WERI-Rb-1 (cell line): ENCODE measurements at places on chromosomes 6 and 20.

- no peak for DNase-seq
Measured at GRCh38 chr20:12860619-12861247, 148.0 kb upstream of the SPTLC3 start.

- DNase-seq = peak; percentile 89
Measured at GRCh38 chr6:33312361-33313104, 1.3 kb downstream of the TAPBP start.

- no peak for DNase-seq
Measured at GRCh38 chr6:149194820-149195558, 122.5 kb upstream of the TAB2 start.

DNA sequence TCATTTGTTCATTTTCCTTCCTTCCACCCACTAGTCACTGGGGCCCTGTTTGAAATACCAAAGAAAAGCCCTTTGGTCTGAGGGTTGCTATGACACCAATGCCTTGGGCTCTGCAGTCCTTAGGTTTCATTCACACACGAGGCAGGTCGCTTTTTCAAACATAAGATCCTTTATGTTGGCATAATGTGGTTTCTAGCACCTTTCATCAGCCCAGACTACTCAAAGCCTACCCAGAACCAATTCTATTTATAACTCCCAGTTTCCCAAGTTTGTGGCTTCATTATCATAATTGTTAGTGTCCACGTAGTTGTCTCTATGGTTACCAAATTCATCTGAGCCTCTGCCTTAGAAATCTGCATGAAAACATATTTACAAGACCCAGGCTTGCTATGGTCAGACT is 6.6 kb upstream of the TP53RK start:
- DNase-seq = no peak

GRCh38 chr6:111687652-111688051 is 82.0 kb upstream of the TRAF3IP2 start:
- DNase-seq = no peak

DNA sequence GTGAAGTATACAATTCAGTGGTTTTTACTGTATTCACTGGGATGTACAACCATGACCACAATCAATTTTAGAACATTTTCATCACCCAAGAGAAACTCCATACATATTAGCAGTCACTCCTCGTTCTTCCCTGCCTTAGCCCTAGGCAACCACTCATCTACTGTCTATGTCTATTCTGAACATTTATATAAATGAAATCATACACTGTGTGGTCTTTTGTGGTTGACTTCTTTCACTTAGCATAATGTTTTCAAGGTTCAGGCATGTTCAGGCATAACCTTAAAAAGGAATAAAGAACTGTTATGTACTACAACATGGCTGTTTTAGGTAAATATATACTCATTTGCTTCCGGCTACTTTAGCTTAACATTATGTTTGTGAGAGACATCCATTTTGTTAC is 37.3 kb downstream of the BLTP3A start:
- DNase-seq = no peak

GRCh38 chr6:108592371-108593337 is 31.9 kb downstream of the FOXO3 start:
- no peak for DNase-seq

DNA sequence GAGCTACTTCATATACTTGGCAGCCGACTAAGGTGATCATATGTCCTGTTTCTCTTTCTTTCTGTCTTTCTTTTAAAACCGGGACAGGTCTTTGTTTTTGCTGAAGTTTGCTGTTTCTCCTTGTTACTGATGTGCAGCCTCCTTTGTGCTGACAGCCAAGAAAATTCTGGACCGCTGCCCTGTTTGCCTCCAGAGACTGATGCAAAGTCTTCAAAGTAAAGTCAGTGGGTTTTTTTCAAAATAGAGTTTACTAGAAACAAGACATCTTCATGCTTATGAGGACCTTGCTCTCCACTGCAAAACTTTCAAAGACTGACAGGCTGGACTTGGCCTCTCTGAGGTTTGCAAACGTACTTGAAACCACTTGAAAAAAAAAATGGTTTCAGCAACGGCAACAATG is 510.5 kb upstream of the MAP3K7 start:
- DNase-seq = no peak

- no peak for DNase-seq
Measured at GRCh38 chr20:54622333-54623295, 147.2 kb downstream of the DOK5 start.

- DNase-seq = no peak
Measured at GRCh38 chr6:17091122-17091521, 10.7 kb upstream of the STMND1 start.

DNA sequence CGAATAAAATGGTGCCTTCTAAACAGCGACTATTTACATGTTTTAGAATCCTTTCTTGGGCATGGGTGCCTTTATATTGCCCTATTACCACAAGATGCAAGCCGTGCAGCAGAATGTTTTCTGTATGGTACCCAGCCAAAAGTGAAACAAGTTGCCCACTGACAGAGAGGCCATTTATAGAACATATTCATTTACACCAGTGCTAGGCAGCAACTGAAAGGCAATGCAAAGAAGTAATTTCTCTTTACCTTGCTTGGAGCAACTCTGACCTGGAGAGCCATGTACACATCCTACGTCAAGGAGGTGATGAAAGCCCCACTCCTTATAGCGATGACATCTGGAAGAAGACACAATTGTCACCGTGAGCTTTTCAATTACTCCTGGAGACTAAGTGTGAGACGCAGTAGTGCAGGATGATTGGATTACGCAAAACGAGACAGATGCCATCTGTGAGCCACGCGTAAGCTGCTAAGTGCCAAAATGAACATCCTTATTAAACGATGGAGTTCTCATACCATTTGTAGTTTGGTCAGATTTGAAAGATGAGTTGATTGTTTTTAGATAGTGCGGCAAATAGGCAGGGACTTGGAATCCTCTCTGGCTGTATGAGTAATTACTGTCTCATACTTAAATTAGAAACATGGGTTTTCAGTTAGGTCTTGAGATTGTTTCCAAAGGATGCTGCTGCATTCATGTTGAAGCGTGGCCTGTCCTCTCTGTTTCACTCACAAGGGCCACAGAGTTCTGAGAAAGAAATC is at the start of gene TMEM244:
TMEM244 (minus strand) TSS at position 408 of the 758 bp plus-strand sequence; CDS start at position 281, 127 bp downstream.
- peak; percentile 75 for DNase-seq

- no peak for DNase-seq
Measured at GRCh38 chr20:36855241-36855657, 20.7 kb upstream of the TLDC2 start.

DNA sequence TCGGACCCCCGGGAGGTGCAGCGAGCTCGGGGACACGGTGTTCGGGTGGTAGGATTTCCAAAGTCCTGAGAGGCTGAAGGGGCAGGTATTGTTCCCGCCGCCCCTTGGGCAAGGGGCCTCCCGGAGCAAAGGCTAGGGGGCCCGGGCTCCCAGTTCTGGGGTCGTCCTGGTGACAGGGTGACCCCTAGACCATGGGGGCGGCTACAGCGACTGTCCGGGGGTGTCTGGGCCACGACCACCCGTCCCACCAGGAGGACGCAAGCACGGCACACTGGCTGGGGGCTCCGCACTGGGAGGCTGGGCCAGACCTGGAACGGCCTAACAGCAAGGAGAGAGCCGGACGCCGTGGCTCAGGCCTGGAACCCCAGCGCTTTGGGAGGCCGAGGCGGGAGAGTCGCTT is 55.6 kb downstream of the PRR18 start:
- DNase-seq = no peak

- DNase-seq = peak; percentile 19
Measured at GRCh38 chr6:149190224-149190831, 127.2 kb upstream of the TAB2 start.

- no peak for DNase-seq
Measured at GRCh38 chr6:100806296-100806695, 74.8 kb downstream of the ASCC3 start.

DNA sequence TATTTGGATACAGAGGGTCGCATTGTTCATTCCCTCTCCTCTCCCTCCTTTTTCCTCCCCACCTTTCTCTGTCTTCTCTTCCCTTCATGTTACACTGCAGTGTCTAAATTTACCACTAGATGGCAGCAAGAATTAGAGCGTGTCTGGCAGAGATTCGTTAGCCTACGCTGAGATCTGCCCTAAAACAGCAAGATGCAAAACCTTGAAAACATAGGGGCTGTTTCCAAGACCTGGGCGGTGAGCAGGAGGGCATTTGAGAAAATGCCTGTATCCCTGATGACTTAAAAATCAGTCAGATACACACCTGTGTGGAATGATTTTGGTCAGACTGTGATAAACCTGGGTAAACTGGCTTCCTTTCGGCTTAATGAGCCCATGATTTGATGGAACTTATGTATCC is 101.5 kb upstream of the ISM1 start:
- peak; percentile 43 for DNase-seq

- peak; percentile 60 for DNase-seq
Measured at GRCh38 chr6:30942338-30943060, 1.7 kb downstream of the MUCL3 start.

- DNase-seq = no peak
Measured at GRCh38 chr6:161853657-161854056, 579.8 kb upstream of the AGPAT4 start.

DNA sequence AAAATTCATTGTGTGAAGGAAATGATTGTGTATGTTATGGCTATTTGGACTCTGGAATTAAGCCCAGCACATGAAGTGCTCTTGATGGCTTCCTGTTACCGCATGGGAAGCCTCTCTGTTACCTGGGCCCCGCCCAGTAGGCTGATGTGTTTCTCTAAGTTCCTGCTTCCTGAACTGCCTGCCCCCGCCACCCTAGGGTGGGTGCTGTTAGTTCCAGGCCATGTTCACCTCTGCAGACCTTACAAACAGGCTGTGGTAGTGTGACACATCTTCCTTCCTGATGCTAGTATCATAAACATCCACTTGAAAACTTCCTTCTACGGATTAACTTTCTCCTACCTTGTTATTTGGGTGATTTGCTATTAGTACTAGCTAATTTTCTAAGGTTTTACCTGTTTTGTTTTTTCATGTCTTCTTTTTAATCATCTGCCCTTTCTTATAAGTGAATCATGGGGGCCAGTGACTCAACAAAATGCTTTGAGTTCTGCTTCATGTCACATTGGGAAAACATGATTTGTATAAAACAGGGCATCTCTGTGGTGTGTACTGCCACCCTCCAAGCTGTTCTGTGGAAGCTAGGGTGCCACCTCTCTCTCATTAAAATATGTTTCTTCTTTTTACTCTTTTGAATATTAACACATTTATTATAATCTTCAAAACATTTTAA is 40.6 kb downstream of the SH3BGRL2 start:
- DNase-seq = no peak

DNA sequence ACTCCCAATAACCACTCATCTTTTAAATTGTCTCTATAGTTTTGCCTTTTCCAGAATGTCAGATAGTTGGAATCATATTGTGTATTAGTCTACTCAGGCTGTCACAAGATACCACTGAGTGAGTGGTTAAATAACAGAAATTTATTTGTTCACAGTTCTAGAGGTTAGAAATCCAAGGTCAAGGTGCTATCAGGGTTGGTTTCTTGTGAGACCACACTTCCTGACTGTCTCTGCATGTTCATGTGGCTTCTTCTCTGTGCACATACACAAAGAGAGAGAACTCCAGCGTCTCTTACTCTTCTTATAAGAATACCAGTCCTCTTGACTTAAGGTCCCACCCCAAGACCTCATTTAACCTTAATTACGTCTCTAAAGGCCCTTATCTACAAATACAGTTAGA is 23.9 kb upstream of the PRSS35 start:
- no peak for DNase-seq

DNA sequence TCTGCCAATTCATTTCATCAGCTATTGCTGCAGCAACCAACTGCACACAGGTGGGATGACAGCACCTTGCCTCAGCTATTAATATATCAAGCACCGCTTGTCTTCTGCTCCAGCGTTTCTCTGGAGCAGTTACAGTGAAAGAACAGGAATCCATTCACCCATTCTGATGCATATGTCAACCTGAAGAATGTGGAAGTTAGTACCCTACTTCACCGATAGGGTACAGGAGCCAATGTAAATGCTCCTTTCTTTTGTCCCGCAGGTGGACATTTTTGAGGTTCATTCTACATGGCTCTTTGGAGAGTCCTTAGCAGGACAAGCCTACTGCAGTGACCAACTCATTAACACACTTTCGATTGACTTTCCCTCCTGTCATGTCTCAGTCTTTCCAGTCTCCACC is 139.9 kb upstream of the PRND start:
- no peak for DNase-seq

GRCh38 chr6:109458774-109459531 is 3.4 kb upstream of the MICAL1 start:
- no peak for DNase-seq

GRCh38 chr6:77653816-77654215 is 977 bp downstream of the MEI4 start:
- DNase-seq = no peak

GRCh38 chr20:16058268-16058667 is 515.0 kb downstream of the KIF16B start:
- DNase-seq = no peak

- no peak for DNase-seq
Measured at GRCh38 chr6:1850121-1850839, 240.6 kb downstream of the FOXC1 start.
